ENCODE measurements at places on chromosomes 3 and 15.

- DNase-seq, result no peak
Observed at GRCh38 chr3:191216510-191216909, 17.5 kb downstream of the OSTN start.

DNA sequence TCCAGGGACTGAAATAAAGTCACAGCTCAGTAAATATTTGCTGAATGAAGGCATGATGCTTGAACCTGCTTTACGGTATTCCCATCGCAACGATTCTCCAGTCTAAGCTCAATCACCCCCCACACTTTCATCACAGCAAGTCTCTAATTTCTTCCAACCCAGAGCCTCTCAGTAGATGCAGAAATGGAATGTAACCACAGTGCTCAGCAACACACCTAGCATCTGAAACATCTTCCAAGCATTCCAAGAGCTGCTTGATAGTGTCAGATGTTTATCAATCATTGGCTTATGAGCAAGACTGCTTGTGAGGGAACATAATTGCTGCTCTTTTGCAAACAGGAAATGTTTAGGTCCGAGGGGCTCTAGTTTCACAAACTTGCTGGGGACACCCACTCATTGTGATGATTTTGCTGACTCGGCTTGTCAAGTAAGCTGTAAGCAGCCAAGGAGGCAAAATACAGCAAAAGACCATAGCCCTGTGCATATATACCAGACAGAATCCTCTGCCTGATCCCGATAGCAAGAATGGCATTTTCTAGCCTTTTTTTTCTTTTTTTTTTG, 751.2 kb downstream of the NR2F2 start:
- DNase-seq, result no peak

DNA sequence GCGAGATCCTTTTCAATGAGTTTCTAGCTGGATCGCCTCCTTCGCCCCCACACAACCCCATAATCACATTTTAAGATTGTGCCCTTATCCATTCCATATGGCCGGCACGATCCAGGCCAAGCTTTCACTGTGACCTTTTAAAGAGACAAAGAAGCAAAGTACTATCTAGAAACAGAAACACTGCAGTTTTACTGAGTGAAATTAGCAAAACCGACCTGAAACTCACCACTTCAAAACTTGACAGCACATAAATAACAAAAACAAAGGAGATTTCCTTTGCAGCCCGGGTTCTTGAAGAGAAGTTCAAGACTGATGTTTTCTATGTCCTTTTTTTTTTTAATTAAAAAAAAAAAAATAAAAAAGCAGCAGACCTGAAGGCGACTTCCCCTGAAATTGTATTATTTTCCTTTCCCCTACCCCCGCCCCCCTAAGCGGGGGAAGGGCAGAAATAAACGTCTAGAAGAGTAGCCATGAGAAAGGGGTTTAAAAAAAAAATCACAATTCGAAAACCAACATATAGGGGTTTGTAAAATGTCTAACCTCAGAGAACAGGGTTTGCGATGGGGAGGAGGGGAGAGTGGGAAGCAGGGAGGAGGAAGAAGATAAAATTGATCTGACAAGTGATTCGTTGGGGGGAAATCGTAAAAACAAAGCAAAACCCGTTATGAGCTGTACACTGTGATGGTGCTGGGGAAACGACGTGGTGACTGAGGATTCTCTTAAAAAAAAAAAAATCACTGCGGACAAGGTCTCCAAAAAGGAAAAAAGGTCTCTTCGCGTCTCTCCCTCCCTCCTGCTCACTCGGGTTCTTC, 1.5 kb downstream of the SATB1 start:
- peak; percentile 20 for DNase-seq

GRCh38 chr3:117842086-117842485, 1132.5 kb downstream of the TUSC7 start:
- DNase-seq, result no peak
